ENCODE measurements at places on chromosomes 12 and 14.

DNA sequence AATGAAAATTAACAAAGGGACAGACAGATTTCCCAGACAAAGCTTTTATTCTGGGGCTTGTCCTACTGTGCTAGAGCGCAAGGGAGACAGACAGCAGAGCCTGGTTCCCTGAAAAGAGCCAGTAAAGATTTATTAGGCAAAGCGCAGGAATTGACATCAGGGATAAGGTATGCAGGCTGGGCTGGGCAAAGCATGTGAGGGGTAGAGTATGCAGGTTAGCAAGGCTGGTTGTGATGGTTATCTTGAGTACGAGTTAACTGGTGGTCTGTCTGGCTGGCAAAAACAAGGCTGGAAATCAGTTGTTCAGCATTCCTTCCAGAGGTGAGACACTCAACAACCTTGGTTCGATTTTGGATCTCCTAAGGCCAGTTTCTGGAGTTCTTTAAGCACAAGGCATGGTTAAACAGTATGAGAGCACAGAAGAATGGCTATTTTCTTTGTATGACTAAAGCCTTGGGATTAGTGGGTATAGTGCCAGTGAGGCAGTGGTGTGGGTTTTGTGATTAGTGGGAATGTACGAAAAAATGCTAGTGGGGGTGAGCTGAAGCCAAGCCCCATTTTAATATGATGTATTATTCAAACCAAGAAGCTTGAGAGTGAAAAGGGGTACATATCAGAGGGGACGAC lies 30.9 kb downstream of the BTBD7 start:
- no peak for DNase-seq

GRCh38 chr14:41597647-41598046 lies 9.0 kb upstream of the LRFN5 start:
- DNase-seq: no peak

GRCh38 chr12:93802293-93802692 lies 125.1 kb downstream of the CRADD start:
- no peak for DNase-seq

GRCh38 chr12:127898616-127899015 lies 368.4 kb upstream of the TMEM132C start:
- DNase-seq: no peak

- DNase-seq: no peak
Observed at GRCh38 chr14:58460772-58461171, 33.3 kb downstream of the KIAA0586 start.

- peak; percentile 79 for DNase-seq
Observed at GRCh38 chr12:118060301-118061010, 523 bp downstream of the WSB2 start.

DNA sequence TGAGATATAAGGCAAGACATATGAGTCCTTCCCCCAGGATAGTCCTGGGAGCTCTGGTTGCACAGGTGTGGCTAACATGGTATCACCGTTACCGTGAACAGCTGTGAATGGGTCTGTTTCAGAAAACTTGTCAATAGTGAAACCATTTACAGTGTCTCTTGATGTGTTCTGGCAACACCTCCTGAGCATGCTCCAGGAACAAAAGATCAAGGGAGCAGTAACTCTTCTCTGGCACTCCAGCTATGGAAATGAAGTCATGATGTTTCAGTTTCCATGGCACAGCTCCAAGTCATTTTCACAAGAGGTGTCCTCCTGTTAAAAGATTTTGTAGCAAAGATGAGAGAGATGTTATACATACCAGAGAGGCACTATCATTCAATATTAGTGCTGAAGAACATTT lies 253.7 kb downstream of the SNAPC1 start:
- peak; percentile 65 for DNase-seq

DNA sequence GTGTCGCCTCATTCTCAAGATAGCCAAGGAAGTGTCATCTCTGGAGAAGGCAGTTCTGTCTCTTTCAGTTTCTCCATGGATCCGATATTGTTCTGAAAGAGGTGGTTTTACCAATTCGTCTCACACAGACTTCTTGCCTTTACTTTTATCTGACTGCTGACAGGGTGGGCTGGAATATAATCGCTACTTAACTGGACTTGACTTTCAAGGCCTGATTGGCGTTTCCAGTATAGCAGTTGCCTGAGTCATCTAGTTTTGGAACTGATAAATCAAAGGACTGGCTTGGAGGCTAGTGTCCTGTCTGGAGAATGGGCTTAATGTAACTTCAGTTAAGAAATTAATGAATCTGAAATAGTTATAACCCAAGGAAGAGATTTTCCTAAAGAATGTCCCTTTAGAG lies 21.6 kb downstream of the PRKCH start:
- DNase-seq: no peak

GRCh38 chr12:15977999-15978951 lies 67.1 kb downstream of the DERA start:
- DNase-seq: no peak

- DNase-seq: no peak
Observed at GRCh38 chr12:51307655-51308593, 16.1 kb downstream of the BIN2 start.

GRCh38 chr12:11581179-11581755 lies 68.2 kb upstream of the ETV6 start:
- peak; percentile 64 for DNase-seq

Measured in NCI-H69 (cell line).